ENCODE measurements at places on chromosomes 7 and 10. TPM values are rescaled to one million over a fixed set of nuclear protein-coding genes. Genes with fewer than 3 reads are reported as not detected.

Gene PVRIG
- total RNA-seq = 3.2 TPM

Gene ACHE
- 3.6 TPM for total RNA-seq

Gene SYNPO2L
- 0.38 TPM for total RNA-seq

- no peak for DNase-seq
Measured at GRCh38 chr7:29329686-29330085, 135.1 kb downstream of the CHN2 start.

GRCh38 chr7:92856436-92856835 lies 20.1 kb upstream of the CDK6 start:
- DNase-seq = no peak

DNA sequence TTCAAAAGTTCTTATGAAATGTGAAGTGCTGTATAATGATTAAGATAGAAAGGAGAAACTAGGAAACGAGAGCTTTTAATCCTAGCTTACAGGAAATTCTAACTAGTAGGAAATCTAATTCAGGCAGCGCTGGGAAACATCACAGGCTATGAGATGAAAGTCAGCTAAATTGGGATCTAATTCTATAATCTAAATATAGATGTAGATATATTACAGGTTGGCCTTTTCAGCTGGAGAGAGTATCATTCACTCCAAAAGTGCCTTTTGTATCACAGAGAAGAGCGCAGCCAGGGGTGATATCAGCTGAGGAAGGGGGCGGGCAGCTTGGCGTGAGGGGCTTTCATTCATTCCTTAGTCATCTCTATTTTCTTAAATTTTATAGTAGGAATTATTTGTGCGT lies 157.0 kb downstream of the CUX1 start:
- DNase-seq = no peak

DNA sequence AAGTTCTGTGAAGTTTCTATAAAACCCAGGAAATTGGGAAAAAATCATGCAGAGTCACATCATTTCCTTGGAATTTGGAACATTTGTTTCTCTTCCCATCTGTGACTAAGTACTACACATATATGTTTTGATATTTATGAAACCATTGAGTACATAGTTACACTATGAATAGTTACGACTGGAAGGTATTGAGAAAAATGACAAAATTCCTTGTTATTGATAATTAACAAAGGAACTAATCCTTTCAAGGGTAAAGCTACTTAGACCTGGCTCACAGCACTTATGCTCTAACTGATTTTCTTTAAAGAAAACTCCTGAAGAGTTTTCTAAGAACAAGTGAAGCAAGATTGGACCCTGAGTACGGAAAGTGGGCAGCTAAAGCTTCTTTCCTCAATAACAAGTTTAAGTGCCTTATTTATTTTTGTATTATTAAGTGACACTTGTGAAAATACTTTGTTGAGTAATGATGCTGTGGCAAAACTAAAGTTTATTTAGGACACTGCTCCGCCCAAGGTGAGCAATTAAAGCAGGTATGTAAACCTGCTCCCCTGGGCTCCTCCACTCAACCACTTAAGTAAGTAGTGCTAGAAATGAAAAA lies 12.0 kb upstream of the GLCCI1 start:
- DNase-seq = no peak

DNA sequence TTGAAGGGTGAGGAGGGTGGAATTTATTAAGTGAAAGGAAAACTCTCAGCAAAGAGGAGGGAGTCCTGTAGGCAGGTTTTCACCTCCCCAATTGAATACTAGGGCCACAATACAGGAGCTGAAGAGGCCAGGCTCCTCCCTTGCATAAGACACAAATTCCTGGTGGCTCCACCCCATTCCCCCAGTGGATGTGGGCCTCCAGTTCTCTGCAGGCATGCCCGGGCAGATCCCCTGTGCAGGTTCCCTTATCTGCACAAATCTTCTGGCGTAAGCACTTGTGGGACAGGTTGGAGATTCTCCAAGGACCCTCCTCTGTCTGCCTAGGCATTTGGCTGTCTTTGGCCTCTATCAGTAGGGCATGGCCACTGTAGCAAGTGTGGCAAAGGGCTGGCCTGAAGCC lies 847.1 kb upstream of the MBL2 start:
- DNase-seq = no peak
